ENCODE measurements at places on chromosomes 3 and 15. TPM values are rescaled to one million over a fixed set of nuclear protein-coding genes. Genes with fewer than 3 reads are reported as not detected.

DNA sequence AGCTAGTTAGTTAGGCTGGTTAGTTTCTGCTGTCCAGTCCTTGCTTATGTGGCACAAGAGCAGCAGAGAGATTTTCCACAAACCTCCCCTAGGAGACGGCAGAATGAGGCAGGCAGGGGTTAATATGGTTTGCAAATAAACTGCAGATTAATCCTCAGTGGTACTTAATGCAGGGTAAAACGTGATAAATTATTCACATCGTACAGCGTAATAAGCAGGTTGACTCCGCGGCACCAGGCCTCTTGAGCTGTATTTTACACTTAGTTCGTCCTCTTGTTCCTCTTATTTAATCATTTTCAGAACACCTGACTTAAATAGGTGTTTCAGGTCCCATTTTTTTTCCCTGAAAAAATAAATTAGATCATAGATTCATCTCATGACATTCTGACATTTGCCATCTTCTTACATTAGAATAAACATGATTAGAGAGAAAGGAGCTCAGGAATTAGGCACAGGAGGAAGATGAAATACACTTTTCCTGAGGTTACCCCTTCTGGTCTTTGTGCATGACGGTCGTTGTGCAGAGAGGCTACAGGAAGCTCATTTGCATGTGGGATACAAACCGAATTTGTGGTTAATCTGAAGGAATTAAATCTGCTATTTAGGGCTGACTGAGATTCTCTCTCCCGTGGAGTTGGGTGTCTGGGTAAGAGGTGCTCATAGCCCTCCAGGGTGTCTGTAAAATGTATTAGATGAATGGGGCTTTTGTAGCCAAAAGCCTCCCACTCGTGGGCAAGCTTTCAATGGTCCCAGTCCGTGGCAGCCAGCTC, 27.1 kb upstream of the VPS8 start:
- DNase-seq: no peak

DNA sequence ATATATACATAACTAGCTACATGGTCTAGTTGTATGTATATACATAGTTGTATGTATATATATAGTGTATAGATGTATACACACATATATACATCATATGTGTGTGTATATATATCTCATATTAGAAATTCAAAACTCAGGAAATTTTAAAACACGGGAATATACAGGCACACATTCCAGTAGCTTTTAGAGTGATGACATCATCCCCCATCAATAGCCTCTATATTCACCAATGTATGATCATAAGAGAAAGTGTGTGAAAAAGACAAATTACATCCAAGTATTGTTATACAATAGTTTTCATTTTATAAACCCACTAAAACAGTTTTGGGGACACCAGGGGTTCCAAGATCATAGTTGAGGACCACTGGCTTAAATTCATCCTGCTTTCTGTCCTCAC, 23.0 kb downstream of the SCN10A start:
- no peak for DNase-seq

- DNase-seq: no peak
Measured at GRCh38 chr3:136952292-136952691, 5.5 kb upstream of the IL20RB start.

Gene LTK
- total RNA-seq: 4.4 TPM

Gene IGSF10
- not detected for total RNA-seq

DNA sequence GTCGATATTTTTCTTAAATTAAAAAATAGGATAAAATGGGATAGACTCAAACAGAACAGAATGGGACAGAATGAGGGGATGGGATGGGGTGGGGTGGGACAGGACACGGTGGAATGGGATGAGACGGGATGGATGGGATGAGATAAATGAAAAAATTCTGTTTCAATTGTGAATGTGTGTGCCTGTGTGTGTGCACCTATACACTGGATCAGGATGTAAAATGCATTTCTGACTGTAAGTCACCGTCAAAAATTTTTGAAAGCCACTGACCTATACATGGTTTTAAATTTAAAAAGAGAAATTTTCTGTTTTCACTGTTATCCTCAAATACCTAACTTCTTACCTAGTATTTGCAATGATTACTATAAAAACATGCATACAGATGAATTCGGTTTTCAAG, 108.7 kb upstream of the UBE2E2 start:
- no peak for DNase-seq

DNA sequence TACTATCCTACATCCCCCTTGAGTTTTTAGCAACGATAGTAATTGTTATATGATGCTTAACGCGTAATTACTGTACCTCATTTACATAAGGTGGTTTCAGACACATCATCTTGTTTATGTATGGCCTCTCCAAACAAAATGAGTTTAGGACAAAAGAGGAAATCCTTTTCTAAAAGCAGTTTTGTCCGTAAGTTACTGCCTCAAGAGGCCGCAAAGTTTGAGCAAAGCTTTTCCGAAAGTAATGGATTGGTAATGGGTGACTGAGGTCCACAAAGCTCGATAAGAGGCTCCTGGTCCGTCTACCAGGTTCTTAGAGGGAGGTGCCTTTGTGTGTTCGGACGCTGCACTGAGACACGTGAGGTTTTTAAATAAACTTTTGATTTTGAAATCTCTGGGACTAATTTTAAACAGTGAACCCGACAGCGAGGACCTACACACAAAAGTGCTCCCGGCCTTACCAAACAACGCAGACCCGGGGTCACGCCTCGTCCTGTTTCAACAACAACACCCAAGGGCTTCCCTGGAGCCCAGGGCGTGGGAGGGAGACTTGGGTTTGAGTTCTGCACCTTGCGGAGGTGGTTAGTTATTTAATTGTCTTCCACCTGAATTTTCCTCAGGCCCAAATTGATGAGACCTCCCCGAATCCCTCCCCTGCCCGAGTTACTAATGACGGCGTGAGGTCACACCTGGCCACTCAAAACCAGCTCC, 456 bp upstream of the C15orf61 start:
- no peak for DNase-seq

- DNase-seq: no peak
Measured at GRCh38 chr15:58908550-58909309, 24.7 kb downstream of the SLTM start.

DNA sequence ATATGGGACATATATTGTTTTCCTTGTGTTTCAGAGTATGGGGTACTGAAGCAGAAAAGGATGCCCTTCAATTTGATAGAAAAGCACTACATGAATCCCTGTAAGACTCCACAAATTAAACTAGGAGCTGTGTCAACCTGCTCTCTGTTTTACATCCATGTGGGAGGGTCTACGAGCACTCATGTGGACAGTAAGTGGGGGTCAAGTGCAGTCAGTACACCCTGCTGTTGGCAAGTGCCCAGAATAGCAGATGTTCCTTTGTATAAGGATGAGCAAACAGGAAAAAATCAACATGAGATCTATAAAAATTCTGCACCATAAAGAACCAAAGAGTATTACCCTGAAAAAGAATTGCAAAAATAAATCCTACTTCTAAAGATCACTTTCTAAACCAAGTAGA, 659.9 kb downstream of the SI start:
- no peak for DNase-seq

- DNase-seq: peak; percentile 6
Measured at GRCh38 chr15:79769069-79769481, 127.7 kb downstream of the MTHFS start.

DNA sequence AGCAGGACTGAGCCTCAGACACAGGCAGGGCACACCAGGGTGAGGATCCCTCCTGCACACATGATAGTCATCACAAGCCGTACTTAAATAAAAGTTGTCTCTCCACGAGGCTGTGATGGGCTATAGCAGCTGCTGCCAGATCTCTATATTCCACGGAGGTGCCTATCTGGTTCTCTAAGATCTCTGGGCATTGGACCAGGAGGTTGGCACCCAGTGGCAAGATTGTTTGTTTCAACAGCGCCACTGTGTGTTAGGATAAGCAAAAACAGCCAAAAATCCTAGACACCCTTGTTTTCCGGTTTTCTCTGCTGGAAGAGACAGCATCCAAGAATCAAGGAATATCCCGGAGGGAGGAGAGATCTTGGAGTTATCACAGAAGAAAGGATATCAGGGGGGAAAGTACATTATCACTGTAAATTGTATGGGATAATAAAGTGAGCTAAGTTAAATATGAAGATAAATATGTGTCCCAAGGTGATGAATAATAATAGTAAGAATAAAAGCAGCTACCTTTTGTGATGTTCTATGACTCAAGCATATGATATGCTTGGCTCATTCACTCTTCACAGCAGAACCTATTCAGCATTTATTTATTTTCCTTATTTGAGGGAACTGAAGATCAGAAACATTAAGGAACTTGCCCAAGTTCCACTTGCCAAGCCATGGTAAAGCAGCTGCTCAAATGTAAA, 90.6 kb upstream of the AKAP13 start:
- DNase-seq: peak; percentile 56

GRCh38 chr3:130557336-130558035, 40.5 kb downstream of the COL6A6 start:
- DNase-seq: no peak

Gene SCG5
- total RNA-seq: not detected

DNA sequence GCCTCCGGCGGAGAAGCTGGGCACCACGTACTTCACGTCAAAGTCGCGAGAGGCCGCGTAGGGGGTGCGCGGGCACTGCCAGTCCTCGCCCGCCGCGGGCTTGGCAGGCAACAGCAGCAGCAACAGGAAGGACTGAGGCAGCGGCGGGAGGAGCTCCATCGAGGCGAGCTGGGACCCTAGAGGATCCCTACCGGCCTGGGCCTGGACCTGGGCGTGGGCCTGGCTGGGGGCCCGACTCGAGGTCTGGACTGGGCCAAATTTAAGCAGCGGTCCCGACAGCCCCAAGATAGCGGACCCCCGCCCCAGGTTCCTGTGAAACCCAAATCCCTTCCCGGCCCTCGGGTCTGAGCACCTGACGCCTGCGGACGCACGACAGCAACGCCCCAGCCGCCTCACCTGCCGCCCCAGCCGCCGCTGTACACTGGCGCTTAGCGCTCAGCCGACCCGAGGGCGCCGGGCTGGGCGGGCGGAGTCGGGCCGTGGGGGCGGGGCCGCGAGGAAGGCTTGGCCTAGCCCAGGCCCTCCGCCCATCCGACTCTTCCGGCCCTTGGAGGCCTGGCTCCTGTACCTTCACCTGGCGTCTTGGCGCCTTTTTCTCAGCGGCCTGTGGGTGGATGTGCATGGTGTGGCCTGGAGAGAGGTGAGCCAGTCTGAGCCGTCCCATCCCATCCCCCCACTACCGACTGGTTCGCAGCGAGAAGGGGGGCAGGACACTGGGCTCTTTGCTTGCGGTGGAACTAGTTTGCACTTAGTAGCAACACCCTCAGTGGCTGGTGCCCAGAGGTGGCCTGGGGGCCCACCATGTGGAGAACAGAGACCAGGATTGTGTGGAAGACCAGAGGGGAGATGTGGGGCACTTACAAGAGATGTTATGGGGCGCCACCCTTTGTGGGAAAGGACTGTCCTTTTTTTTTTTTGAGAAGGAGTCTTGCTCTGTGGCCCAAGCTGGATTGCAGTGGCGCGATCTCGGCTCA, at the start of gene MST1R:
Gene MST1R (minus strand): TSS at position 423 of the 974 bp plus-strand sequence. CDS start 264 bp downstream, at position 159.
- DNase-seq: peak; percentile 88

Gene CD200
- 36.0 TPM for total RNA-seq

DNA sequence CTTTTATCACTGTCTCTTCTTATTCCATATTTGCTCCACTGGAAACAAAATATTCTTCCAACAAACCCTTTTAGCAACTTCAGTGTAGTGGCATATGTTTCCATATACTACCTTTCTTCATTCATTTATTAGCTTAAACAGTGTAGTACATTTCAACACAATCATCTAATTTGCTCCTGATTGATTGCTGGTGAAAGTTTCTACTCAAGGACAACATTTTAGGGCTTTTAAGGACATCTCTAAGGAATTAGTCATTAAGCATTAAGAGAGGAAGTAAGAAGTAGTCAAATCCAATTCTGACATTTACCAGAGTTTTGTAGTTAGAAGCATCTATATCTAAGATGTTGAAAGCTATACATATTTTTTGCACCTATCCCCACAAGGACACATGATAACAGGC, 55.8 kb downstream of the RSRC1 start:
- DNase-seq: no peak

Gene SLC2A2
- not detected for total RNA-seq

Gene CELF6
- total RNA-seq: 5.3 TPM

All from B cell (primary cell).